Hindlimb muscle (tissue), 1 donor: ENCODE measurements at places on chromosomes 7 and 10.
A peak's percentile ranks its signal among the peaks of the same experiment; 100 is the strongest.

DNA sequence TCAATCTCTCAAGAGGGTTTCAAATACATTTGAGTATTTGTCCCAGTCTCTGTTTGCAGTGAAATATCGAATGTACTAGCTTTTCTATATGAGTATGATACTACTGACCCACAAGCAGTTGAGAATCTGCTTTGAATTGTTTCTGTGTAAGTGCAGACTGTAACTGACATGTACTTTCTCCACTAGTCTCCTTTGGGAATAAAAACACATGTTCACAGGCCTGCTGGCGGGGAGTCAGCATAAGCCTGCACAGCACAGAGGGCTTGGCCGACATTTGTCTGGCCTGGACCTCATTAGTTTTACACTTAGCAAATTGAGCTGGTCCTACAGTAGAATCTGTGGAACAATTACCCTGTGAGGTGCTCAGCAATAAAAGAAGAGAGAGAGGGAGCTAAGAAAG is 72.6 kb downstream of the ITGB8 start:
- DNase-seq, result peak; percentile 77

DNA sequence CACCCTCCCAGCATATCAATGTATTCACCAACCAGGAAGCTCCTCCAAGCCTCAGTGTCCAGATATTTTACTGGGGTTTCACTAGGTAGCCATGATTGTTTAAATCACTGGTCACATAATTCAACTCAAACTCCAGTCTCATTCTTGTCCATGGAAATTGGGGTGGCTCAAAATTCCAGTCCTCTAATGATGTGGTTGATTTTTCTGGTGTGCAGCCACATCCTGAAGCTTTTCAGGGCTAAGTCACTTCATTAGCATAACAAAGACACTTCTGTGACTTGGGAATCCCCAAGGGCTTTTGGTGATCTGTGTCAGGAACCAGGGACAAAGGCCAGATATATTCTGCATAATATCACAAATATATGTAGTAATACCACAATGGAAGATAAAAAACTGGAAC is 786.9 kb upstream of the IGFBP3 start:
- no peak for DNase-seq

DNA sequence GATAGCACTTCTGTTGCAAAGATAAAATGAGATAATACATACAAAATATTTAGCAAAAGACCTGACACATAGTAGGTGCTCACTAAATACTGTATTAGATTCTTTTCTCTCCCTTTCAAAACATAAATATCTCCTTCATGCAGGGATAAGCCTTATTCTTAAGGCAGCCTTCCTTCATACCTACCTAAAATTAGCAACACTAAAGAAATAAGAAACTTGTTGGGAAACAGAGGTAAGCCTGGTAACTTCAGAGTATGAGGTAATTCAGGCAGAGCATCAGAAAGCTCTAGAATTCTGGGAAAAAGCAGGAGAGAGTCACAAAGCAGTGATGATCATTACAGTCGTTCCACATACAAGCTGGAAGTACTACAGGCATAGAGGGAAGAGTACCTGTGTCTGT is 15.2 kb downstream of the HIBADH start:
- no peak for DNase-seq

DNA sequence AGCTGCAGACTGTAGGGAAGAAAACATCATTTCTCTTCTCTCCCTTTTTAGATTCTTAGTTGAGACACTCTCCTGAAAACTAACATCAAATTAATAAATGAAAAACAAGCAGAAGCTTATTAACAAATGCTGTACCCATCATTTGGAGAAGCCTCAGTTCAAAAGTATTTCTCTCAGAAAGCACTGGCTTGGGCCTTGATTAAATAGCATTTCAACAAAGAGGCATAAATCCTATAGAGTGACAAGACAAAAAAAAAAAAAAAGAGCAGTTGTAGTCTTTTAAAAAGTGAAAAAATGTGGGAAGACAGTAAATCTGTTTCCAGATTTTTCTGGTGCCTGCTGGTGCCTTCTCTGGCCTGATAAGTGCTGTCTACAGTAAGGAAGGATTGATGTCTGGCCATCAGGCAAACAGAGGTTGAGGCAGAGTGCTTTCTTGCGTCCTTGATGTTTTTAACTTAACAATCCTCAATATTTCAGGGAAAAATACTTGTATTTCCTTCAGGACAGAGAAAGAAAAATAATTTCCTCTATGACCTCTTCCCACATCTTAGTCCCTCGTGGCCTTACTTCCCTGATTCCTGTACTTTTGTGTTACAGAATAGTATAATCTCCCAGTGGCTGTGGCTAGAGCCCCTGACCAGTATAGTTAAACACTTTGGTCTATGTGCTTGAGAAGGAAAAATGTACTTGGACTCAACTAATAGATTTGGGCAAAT is 300.5 kb downstream of the HGF start:
- DNase-seq, result no peak

DNA sequence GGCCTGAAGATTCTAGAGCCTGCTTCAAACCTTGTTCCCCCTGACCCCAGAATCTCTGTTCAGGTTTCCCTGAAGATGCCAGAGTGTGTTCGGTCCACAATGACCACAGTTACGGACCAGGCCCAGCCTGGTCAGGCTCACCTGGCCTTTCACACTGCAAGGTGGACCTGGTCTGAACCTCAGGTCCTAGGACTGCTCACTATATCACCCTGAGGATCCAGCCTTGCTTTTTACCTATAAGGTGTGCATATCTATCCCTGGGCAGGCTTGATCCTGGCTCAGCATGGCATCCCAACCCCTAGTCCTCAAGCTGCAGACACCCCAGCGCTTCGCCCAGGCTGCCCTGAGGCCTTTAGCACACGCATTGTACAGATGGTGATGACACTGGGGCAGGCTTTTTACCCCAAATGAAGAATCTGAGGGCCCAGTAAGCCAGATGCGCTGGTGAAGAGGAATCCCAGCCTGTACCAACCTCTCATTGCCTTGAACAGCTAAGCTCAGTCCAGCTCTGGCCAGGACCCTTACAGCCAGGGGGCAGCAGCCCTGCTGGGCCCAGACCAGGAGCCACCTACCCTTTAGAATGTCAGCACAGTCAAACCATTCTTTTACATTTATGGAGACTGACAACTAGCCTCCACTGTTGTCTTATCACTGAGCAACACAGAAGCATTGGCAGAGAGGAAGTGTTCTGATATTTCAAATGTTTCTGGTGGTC is 28.0 kb downstream of the MAT1A start:
- DNase-seq, result no peak

GRCh38 chr10:75238182-75239095 is 2.7 kb upstream of the COMTD1 start:
- DNase-seq, result no peak

DNA sequence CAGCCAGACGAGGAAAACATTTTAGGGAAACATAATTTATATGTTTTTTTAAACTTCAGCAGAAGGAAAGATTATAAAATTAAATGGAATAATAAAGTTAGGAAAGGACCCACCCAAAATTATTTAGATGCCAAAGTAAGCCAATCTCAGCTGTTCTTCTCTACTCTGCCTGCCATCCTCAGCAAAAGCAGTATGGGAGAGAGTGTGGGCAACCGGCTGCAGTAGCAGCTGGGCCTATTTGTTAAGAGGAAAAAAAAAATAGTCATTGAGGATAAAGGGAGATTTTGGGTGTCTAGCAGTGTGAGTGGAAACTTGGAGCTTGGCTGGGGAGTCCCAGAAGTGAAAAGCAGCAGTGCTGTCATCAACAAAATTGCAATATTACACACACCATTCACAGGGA is 15.4 kb downstream of the SEMA3E start:
- DNase-seq, result no peak
